ENCODE measurements at places on chromosomes 2 and 18. TPM values are rescaled to one million over a fixed set of nuclear protein-coding genes. Genes with fewer than 3 reads are reported as not detected.

- DNase-seq: no peak
Observed at GRCh38 chr18:32252141-32252860, 62.5 kb downstream of the MEP1B start.

GRCh38 chr18:60891936-60892335 is 441.3 kb upstream of the CDH20 start:
- DNase-seq: no peak

- no peak for DNase-seq
Observed at GRCh38 chr2:30926606-30927005, 119.4 kb upstream of the CAPN13 start.

DNA sequence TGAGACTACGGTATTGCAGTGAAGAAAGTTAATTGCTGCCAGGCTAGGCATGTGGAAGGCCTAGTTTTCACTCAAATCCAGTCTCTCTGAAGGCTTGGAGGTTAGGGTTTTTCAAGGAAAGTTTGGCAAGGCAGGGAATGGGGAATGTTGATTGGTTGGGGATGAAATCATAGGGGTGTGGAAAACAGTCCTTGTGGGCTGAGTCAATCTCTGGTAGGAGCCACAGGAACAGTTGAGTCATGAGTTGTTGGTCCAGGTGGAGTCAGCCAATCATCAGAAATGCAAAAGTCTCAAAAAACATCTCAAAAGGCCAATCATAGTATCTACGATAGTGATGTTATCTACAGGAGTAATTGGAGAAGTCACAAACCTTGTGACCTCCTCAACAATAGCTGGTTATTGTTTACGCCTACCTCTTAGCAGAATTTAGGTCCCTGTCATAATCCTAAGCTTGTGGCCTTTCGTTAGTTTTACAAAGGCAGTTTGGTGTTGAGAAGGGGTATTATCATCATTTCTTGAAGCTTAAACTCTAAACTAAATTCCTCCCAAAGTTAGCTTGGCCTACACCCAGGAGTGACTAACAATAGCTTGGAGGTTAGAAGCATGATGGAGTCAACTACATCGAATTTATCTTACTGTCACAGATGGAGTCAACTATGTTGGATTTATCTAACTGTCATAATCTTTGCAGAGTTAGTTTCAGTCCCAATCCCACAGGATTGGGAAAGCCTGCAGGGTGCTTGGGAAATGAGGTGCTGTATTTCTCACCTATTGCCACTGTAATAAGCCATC is 33.7 kb upstream of the APCDD1 start:
- no peak for DNase-seq

GRCh38 chr2:119435081-119435952 is 3.7 kb downstream of the TMEM37 start:
- no peak for DNase-seq

- no peak for DNase-seq
Observed at GRCh38 chr2:20838016-20838415, 15.1 kb upstream of the LDAH start.

- no peak for DNase-seq
Observed at GRCh38 chr2:150572194-150572766, 84.8 kb upstream of the RND3 start.

- DNase-seq: no peak
Observed at GRCh38 chr2:230230496-230231200, 5.1 kb downstream of the SP140 start.

- DNase-seq: no peak
Observed at GRCh38 chr18:30533716-30534115, 508.8 kb downstream of the DSC3 start.

- DNase-seq: no peak
Observed at GRCh38 chr2:21793461-21793860, 669.7 kb downstream of the TDRD15 start.

GRCh38 chr2:11553661-11554398 is 20.0 kb downstream of the GREB1 start:
- DNase-seq: peak; percentile 9

DNA sequence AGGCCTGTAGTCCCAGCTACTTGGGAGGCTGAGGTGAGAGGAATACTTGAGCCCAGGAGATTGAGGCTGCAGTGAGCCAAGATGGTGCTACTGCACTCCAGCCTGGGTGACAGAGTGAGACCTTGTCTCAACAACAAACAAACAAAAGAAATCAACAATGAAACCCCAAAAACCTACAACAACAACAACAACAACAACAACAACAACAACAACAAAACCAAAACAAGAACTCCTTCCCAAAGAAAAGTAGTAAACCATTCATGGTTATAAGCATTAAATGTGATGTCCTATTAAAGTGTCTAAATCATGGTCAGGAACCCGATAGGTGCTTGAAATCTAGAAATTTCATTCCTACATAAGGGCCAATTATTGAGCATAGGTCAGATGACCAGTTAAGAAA is 13.5 kb upstream of the IL1R1 start:
- DNase-seq: no peak

GRCh38 chr2:160664603-160665140 is 171.1 kb upstream of the RBMS1 start:
- DNase-seq: no peak

GRCh38 chr2:39411181-39411944 is 25.7 kb downstream of the MAP4K3 start:
- peak; percentile 71 for DNase-seq

DNA sequence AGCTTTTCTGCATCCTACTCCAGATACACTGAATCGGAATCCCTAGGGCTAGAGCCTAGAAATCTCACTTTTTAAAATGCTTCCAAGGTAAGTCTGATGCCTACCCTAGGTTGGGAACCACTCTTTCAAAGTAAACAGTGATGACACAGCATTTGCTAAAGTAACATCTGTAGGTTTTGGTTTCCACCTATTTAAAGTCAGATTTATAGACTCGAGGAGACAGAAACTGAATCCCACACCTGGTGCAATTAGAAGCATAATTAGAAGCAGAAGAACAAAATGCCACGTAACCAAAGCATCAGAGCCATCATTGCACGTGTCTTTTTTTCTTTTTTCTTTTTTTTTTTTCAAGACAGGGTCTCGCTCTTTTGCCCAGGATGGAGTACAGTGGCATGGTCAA is 40.9 kb downstream of the PDK1 start:
- DNase-seq: no peak

- no peak for DNase-seq
Observed at GRCh38 chr2:4690913-4691312, 987.5 kb downstream of the DCDC2C start.

DNA sequence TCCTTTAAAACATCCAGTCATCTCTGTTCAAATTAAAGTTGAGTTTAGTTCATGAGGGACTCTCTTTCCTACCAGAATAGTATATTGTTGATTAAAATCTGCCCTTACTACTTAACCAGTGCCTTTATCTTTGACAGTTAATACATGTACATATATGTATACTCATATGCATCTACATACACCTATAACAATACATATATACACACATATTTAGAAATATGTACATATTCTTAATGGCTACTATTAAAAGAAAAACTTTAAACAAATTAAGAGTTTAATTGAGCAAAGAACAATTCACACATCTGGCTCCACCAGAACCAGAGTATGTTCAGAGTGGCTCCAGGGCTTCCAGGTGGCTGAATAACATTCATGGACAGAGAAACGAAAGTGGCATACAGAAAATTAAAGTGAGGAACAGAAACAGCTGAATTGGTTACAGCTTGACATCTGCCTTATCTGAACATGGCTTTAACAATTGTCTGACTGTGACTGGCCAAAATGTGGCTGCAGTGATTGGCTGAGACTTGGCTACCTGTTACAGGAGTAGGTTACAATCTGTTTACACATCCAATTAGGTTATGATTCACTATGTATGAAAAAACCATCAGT is 38.8 kb downstream of the ZNF519 start:
- no peak for DNase-seq

- DNase-seq: peak; percentile 7
Observed at GRCh38 chr2:138486363-138487198, 15.0 kb upstream of the SPOPL start.

GRCh38 chr2:40202798-40203400 is 249.0 kb downstream of the SLC8A1 start:
- no peak for DNase-seq

DNA sequence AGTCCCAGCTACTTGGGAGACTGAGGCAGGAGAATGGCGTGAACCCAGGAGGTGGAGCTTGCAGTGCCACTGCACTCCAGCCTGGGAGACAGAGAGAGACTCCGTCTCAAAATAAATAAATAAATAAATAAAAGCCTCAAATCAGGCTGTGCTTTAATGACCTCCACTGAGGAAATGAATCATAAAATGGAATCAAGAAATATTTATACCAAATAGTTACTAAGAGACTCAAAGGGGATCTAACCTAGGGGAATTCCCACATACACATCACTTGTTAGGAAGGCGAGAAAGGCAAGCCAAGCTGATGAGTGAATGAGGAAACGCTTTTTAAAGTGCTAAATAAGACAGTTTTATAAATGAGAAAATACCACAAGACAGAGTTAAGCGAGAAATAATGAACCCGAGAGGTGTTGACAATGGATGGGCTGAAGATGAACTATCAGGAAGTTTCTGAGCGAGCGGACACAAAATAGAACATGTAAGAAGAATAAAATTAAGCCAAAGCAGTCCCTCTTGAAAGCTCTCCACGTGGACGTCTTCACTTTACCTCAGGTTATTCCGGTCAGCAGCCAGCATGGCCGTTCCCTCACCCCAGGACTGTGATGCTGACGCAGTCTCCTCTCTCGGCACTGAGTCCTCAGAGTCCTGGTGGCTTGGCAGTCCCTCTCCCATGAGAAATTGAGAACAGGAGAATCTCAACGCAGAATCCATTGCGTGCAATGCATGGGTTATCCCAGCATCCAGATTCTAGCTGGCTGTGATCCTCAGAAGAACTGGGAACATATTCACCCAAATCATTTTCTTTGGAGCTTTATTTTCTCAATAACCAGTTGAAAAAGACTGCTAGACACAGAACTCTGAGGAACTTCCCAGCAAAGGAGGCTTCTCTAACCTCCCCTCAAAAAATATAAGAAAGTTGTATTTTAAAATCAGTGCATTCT is 22.3 kb downstream of the PXDN start:
- peak; percentile 95 for DNase-seq

DNA sequence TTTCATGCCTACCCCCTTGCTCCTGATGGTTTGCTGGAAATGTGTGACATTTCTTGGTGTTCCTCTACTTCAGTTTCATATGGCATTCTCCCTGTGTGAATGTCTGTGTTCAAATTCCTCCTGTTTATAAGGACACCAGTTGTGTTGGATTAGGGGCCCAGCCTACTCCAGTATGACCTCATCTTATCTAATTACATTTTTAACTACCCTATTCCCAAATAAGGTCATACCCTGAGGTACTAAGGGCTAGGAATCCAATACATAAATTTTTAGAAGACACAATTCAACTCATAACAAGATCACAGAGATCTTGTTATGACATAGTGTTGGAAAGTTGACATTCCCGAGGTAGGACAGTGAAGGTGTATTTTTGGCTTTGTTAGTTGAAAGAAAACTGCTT is 5.5 kb downstream of the FAM210A start:
- DNase-seq: no peak

DNA sequence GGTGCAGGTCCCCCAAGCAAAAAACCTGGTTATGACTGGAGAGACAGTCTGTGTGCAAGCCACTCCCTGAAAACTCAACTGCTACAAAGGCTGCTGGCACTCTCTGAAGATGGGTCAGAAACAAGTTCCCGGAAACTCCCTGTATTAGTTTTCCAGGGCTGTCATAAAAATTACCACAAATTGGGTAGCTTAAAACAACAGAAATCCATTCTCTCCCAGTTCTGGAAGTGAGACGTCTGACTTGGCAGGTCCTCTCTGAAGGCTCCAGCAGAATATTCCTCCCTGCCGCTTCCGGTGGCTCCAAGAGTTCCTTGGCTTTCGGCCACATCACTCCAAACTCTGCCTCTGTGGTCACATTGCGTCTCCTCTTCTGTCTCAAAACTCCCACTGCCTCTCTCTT is 30.1 kb upstream of the SERPINE2 start:
- no peak for DNase-seq

GRCh38 chr2:196719110-196719872 is 79.8 kb downstream of the CCDC150 start:
- DNase-seq: no peak

Gene NEURL3
- total RNA-seq: 0.51 TPM

Gene CDKL4
- total RNA-seq: 0.51 TPM

Gene QPCT
- 4.0 TPM for total RNA-seq

Gene RAB6D
- total RNA-seq: not detected

Gene SCN7A
- total RNA-seq: not detected

Gene PARD3B
- 13.3 TPM for total RNA-seq

Gene AQP12B
- total RNA-seq: not detected

Gene ELP2
- 51.5 TPM for total RNA-seq

Gene AKAIN1
- not detected for total RNA-seq

All from dermis blood vessel endothelial cell (primary cell).